ENCODE measurements at places on chromosomes 3 and 15. TPM values are rescaled to one million over a fixed set of nuclear protein-coding genes. Genes with fewer than 3 reads are reported as not detected.

TRH gene
- not detected for total RNA-seq

GPD1L gene
- total RNA-seq, result 8.3 TPM

LIPH gene
- 2.0 TPM for total RNA-seq

LRRK1 gene
- 11.2 TPM for total RNA-seq

TMEM45A gene
- total RNA-seq, result 16.1 TPM

SI gene
- total RNA-seq, result not detected

IL12A gene
- 4.6 TPM for total RNA-seq

GCSAM gene
- total RNA-seq, result not detected

SCAMP2 gene
- total RNA-seq, result 62.3 TPM

SLC35A5 gene
- total RNA-seq, result 30.2 TPM

THSD4 gene
- 110 TPM for total RNA-seq

EXD1 gene
- 0.53 TPM for total RNA-seq

TIMP4 gene
- not detected for total RNA-seq

KIF15 gene
- 0.92 TPM for total RNA-seq

MED12L gene
- total RNA-seq, result 0.05 TPM

SIDT1 gene
- total RNA-seq, result not detected

LXN gene
- 121 TPM for total RNA-seq

C3orf38 gene
- 36.6 TPM for total RNA-seq

SCAANT1 gene
- not detected for total RNA-seq

EPHB3 gene
- total RNA-seq, result 0.19 TPM

GPR149 gene
- total RNA-seq, result not detected

ROPN1B gene
- total RNA-seq, result not detected

CNTN4 gene
- 0.19 TPM for total RNA-seq

CLDND1 gene
- 112 TPM for total RNA-seq

STRA6 gene
- total RNA-seq, result 0.48 TPM

GOLGA8K gene
- total RNA-seq, result 1.5 TPM

GOLGA8R gene
- total RNA-seq, result 1.5 TPM

HHLA2 gene
- total RNA-seq, result not detected

TMEM212 gene
- not detected for total RNA-seq

All from glomerular endothelial cell (primary cell).